ENCODE measurements at places on chromosomes 4 and X. TPM values are rescaled to one million over a fixed set of nuclear protein-coding genes. Genes with fewer than 3 reads are reported as not detected.

Gene SHROOM2
- 4.8 TPM for total RNA-seq

Gene STATH
- total RNA-seq, result not detected

Gene LONRF3
- 2.8 TPM for total RNA-seq

Gene FANCB
- 5.9 TPM for total RNA-seq

Gene SMIM10L2A
- total RNA-seq, result 0.65 TPM

Gene NLGN3
- not detected for total RNA-seq

Data from epithelial cell of proximal tubule (primary cell).